NCI-H2081 treated with DMSO at 0.1 percent for 48 hours (cell line): ENCODE measurements at places on chromosomes 6 and 20.

DNA sequence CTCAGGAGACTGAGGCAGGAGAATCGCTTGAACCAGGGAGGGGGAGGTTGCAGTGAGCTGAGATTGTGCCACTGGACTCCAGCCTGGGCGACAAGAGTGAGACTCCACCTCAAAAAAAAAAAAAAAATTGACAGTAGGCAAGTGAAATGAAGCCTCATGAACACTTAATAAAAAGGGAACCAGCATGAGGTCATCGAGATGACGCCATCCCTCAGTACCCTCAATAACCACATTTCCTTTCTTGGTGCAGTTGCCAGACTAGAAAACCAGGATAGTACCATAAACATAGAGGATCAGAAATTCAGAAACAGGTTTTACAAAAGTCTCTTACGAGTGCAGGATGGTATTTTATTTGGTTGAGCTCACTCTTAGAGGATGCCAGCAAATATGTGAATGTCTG lies 584.1 kb downstream of the MAFB start:
- DNase-seq, result no peak

DNA sequence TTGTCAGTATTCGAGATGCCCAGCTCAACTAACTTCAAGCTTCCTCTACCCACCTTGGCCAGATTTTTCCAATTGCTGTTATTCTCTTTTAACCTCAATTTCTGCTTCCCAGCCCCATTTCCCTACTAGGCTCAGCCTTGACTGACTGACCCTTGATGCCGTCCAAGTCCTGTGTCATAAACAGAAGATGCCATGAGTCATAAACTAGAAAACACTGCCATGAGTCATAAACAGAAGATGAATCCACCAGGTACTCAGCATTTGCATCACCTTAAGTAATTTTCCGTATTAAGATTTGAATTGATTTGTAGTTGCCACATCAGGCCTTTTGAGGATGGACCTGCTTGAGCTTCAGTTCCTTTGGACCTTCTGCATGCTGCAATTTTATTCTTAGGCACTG lies 123.8 kb downstream of the FAM83B start:
- DNase-seq, result no peak

GRCh38 chr20:6705106-6705766 lies 62.2 kb upstream of the BMP2 start:
- no peak for DNase-seq

GRCh38 chr6:13766201-13766634 lies 48.1 kb downstream of the MCUR1 start:
- no peak for DNase-seq

DNA sequence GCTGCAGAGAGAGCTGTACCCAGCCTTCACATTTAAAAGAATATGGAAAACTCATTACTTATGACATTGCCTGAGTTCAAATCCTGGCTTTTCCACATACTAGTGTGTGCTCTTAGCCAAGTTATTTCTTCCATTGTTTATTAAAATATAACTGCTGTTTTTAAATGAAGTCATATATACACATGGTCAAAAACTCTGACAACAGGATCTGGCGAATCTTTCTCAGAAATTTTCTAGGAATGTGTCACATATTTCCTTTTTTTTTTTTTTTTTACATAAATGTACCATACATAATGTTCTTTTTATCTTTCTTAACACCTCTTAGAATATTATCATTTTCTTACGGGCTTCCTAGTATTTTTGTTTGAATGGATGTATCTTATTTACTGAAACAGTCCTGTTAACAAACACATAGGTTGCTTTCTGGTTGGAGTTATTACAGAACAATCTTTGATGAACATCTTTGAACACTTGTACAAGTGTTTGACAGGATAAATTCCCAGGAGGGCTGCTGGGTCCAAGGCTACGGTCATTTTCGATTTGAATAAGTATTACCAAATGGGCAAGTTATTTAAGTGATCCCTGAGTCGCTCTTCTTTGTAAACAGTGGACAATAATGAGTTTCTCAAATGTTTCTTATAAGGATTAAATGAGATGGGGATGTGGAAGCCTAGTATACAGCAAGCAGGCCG lies 1.6 kb upstream of the SNX9 start:
- no peak for DNase-seq

DNA sequence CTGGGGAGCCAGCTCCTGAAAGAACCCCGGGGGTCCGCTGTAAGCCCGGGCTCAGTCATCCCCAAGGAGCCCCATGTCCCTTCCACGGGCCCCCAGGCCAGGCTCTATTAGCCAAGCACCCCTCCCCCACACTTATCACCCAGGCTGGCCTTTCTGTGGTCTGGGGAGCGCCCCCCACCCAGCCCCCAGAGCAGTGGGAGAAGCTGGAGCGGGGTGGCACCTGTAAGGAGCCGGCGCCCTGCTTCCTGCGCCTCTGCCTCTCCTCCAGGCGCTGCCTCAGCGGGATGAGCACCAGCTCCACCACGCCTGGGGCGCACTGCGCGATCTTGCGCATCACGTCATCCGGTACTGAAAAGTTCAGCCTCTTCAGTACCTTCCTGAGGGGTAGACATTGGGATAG lies 2.3 kb downstream of the SPEF1 start:
- DNase-seq, result no peak

DNA sequence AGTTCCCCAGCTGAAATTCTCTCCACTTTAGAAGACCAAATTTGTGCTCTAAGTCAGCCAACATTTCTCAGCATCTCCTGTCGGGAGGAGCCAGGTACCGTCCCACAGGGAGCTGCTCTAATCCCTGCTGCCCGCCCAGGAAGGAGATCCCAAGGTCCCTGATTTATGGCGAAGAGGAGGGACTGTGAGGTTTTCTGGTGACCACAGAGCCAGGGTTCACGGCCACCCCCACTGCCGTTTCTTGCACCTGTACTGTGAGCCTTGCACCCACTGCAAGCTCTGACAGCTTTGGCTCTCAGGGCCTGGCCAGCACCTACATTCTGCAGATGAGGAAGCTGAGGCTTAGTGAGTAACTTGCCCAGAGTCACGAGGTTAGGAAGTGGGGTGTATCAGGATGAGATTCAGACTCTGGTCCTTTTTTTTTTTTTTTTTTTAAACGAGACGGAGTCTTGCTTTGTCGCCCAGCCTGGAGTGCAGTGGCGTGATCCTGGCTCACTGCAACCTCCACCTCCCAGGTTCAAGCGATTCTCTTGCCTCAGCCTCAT lies 34.9 kb downstream of the FOXC1 start:
- no peak for DNase-seq

DNA sequence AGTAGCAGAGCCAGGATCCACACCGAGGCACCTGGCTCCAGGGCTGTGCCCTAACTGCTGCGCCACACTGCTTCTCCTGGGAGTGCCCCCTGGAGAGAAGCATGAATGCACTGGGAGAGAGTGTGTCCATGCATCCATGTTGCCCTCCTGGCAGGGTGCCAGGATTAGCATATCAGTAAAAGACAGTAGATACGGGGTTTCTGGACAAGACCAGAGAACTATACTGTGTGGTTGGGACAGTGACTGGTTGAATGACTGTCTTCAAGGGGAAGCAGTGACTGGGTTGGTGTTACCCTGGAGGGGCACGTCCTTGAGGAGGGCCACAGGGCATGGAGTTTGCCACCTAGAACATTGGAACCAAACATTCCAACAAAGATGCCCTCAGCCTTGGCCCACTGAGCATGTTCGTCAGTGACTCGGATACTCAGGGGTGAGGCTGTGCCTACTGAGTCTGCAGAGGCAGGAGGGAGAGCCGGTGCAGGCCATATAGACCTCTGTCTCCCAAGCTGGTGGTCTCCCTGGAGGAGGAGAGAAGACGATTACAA lies 288.8 kb downstream of the CDC5L start:
- no peak for DNase-seq

GRCh38 chr20:62607366-62608217 lies 34.7 kb upstream of the SLCO4A1 start:
- no peak for DNase-seq

DNA sequence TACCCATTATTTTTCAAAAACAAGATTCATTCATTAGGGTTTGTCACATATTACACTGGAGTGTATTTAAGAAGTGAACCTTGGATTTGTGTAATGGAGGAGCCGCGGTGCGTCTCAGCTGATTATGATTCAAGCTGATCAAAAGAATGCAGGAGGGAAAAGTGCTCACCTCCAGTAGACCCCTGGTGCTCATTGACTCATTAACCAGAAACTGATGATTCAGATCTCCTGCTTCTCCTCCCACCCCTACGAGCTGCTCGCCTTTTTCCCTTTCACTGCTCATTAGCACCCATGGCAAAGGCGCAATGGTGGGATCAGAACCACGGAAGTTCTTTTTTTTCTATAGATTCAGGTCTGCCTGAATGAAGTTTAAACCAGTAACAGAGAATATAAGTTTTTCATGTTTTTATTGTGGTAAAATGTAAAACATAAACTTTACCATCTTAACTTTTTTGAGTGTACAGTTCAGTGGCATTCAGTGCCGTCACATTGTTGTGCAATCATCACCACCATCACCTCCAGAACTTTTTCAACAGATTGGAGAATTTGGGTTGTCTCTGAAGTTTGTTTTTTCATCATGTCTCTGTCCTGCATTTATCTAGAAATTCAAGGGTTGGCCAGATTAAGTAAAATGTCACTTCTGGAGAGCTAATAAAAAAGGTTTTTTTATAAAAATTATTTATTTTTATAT lies 101.6 kb downstream of the LINC00237 start:
- no peak for DNase-seq

DNA sequence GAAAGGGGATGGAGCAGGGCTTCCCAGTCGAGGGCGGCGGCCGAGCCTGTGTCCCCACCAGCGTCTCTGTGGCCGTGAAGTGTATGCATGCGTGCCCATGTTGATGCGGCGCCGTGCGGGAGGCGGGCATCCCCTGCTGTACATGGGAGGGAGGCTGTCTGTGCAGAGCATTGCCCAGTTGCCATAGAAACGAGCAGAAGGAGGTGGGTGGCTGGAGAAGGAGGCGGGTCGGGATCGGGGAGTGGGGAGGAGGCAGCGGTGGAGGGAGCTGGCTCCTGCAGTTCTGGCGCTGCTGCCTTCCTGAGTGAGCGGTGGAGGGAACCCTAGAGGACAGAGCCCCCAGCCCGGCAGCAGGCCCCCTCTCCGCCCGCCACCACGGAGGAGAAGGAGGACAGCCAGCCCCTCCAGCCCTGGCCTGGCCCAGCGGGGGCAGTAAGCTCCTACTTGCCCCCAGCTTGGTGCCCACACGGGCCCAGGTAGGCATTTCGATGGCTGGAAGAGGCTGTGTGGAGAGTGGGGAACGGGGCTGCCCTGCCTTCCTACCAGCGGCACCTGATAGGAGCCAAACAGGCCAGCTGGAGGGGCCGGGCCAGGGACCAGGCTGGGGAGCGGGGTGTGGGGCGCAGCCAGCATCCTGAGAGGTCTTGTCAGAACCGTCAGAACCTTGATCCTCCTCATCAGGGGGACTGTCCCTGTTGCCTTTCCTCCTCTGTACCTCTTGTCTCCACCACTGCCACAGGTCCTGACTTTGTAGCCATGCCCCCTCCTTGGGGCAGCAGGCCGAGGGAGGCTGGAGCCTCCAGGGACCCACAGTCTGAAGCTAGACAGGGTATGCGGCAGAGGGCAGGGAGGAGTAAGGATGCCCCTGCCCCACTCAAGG lies 41.3 kb downstream of the SPDEF start:
- no peak for DNase-seq

DNA sequence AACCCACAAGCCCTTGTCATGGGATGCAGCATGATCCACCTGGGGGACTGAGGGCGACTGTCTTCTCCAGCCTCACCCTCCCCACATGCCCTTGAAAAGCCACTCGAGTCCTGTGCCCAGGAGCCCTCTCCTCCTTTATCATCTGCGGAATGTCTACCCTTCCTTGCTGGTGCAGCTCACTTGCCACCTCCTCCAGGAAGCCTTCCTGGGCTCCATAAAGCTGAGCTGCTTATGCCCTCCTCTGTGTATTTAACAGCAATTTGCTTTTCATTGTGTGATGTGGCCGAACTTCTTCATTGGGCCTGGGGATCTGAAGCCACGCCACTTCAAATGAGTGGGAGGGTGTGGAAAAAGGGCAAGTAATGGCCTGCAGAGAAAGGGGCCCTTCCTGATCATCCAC lies 17.8 kb upstream of the RBPJL start:
- DNase-seq, result no peak

DNA sequence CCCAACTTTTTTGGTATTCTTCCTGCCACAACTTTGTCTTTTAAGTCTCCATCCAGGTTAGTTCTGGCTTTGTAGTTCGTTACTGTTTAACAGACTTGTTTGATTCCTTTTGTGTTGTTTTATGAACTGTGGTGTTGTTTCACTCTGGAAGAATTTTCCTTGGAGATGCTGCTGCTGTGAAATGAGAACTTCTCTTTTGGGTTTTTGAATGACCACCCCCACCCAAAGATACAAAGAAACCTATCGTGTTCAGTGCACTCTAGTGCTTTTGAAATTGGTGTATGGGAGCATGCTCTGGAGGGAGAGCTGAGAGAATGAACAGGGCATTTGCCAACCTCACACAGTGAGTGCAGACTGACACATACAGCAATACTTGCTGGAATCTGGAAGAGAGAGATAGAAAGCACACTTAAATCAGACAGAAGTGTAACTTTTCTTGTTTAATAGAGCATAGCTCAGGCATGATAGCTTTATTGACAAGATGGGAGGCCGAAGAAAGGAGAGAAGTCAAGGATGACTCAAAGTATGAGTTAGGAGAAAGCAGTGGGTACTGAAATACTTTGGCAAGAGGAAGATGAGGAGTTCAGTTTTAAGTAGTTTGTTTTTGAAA lies 293.1 kb downstream of the SOX4 start:
- DNase-seq, result no peak

GRCh38 chr6:127366282-127367022 lies 23.0 kb upstream of the ECHDC1 start:
- DNase-seq, result no peak

GRCh38 chr20:25282034-25282781 lies 34.3 kb downstream of the PYGB start:
- DNase-seq, result no peak

DNA sequence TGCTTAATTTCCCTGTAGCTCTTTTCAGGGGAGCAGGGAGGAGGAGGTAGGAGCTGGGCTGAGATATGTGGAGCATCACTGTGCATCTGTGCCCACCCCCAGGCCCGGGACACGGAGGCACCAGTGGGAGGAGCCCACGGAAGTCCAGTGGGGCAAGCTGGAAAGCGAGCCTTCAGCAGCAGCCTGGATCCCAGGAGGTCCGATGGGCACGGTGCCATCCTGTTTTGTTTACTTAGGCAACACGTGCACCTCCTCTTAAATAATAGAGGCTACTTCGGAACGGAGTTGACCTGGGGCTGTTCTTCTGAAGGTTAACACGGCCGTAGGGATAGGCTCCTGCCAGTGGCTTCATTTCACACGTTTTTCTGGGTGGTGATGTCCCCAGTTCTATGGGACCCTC lies 51.6 kb downstream of the CDH4 start:
- no peak for DNase-seq

- no peak for DNase-seq
These were observed 208.5 kb upstream of the CITED2 start for GRCh38 chr6:139582956-139583355.

- DNase-seq, result no peak
These were observed 78.4 kb upstream of the CCDC28A start for GRCh38 chr6:138695193-138695592.

GRCh38 chr20:63627751-63628245 lies 897 bp upstream of the GMEB2 start:
- DNase-seq, result no peak

GRCh38 chr6:111551521-111552231 lies 54.0 kb downstream of the TRAF3IP2 start:
- DNase-seq, result peak; percentile 93

- DNase-seq, result no peak
These were observed 39.3 kb downstream of the GFOD1 start for GRCh38 chr6:13447949-13448724.
